ENCODE measurements at places on chromosomes 11 and 22.

DNA sequence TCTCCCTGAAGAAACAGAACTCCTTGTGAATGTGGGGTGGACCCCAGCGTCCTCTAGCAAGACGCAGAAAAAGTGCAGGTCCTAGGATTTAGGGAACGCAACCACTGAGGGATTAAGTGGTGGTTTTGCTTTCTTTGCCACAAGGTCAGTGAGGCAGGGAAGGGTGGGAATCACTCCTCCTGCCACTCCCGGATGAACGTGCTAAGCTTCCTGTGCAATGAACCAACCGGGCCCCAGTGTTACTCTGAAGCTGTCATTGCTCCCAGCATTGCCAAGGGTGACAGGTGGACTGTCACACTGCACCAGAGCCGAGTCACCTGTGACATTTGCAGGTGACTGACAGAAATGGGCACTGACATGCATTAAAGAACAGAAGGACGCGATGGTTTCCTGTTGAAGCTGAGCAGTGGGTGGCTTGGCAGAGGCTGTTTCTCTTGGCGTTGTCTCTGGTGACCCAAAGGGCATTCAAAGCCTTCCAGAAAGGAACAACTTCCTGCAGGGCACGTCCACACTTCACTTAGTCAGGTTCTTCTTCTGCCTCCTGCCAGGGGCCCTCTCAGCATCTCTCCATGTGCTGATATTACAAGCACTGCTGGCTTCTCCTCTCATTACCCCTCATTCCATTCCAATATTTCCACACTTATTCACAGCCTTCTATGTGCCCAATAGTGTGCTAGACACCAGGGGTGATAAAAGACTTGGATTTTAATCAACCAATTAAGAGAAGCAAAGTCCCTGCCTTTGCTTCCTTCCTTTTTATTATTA, 9.7 kb downstream of the KIRREL3 start:
- no peak for DNase-seq

- no peak for DNase-seq
Observed at GRCh38 chr11:2662430-2663299, 37.1 kb downstream of the KCNQ1OT1 start.

GRCh38 chr22:38842512-38843200, 1.2 kb downstream of the NPTXR start:
- DNase-seq, result no peak

- no peak for DNase-seq
Observed at GRCh38 chr22:23219822-23220484, 39.6 kb downstream of the BCR start.

DNA sequence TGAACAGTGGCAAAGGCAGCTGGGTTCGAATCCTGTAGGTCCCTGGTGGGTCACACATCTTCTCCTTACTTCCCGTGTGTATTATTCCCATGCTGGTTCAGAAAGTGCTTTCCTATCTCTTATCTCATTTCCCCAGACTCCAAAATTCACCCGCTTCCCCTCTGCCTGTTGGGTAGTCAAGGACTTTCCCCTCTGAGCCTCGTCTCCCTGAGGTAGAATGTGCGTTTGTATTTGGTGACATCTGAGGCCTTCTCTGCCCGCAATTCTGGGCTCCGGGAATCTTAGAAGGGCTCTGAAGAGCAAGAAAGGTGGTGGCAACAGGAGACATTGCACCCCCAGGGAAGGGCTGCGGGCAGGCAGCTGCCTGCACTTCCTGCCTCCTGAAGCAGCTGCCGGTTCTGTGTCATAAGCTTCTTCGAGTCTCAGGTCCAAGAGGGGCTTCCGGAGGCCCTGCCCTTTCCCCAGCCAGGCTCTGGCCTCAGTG, 5.9 kb downstream of the LRRC32 start:
- peak; percentile 4 for DNase-seq

DNA sequence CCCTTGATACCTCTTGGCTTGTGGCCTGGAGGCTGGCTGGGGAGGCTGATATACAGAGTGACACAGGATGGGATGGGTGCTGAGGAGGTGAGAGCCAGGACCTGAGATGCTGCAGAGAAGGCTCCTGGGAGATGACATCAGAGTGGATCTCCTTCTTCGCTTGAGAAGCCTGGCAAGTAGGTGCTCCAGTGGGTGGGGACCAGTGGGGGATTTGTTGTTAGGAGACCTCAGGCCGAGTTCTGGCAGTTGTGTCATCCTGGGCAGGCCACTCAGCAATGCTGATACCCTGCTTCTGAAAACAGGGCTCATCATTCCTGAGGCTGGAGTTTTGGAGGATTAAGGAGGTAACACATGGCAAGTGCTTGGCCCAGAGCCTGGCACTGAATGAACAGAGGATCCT, 1.9 kb upstream of the NDUFV1 start:
- no peak for DNase-seq
